Vein endothelial cell (primary cell): ENCODE measurements at places on chromosomes 3 and 15. TPM values are rescaled to one million over a fixed set of nuclear protein-coding genes. Genes with fewer than 3 reads are reported as not detected.

The AADAC gene
- 0.33 and 0.86 TPM in 2 replicates for total RNA-seq

The CSPG4 gene
- total RNA-seq = 0.19 and 0.33 TPM in 2 replicates

The IL5RA gene
- total RNA-seq = not detected in 2 replicates

The SAMD7 gene
- not detected in 2 replicates for total RNA-seq

The PLOD2 gene
- 190 and 284 TPM in 2 replicates for total RNA-seq

The ALCAM gene
- total RNA-seq = 130 and 137 TPM in 2 replicates

The ICE2 gene
- 25.8 and 39.5 TPM in 2 replicates for total RNA-seq

The PLA2G4E gene
- not detected in 2 replicates for total RNA-seq

The GOLGA8S gene
- not detected in 2 replicates for total RNA-seq

The TUSC7 gene
- not detected in 2 replicates for total RNA-seq

The RAF1 gene
- 73.8 and 78.4 TPM in 2 replicates for total RNA-seq

The FOXB1 gene
- not detected in 2 replicates for total RNA-seq

The BFSP2 gene
- not detected in 2 replicates for total RNA-seq

The BBX gene
- total RNA-seq = 68.3 and 80.8 TPM in 2 replicates

The TGM5 gene
- total RNA-seq = not detected in 2 replicates

The ACTC1 gene
- total RNA-seq = not detected in 2 replicates

The UCN2 gene
- not detected in 2 replicates for total RNA-seq

The MESP1 gene
- total RNA-seq = 0.10 and 0.33 TPM in 2 replicates

The ROPN1 gene
- total RNA-seq = not detected in 2 replicates

The DOCK3 gene
- under 0.01 and 0.19 TPM in 2 replicates for total RNA-seq

The TRPM1 gene
- total RNA-seq = 0.38 and 1.3 TPM in 2 replicates

The TTLL13 gene
- total RNA-seq = 0.38 TPM in 1 of 2 replicates, not detected in the other

The GASK1A gene
- 0.10 TPM in 1 of 2 replicates, not detected in the other for total RNA-seq

The WNT5A gene
- total RNA-seq = 2.3 and 3.0 TPM in 2 replicates

The TMC3 gene
- not detected in 2 replicates for total RNA-seq

The SLC35A5 gene
- 43.1 and 60.6 TPM in 2 replicates for total RNA-seq

The FEZF2 gene
- total RNA-seq = not detected in 2 replicates

The CDHR4 gene
- not detected in 2 replicates for total RNA-seq

The CLDN18 gene
- not detected in 2 replicates for total RNA-seq

The SCAPER gene
- 5.6 and 7.8 TPM in 2 replicates for total RNA-seq

The EIF4E3 gene
- total RNA-seq = 2.0 and 2.7 TPM in 2 replicates

The CASR gene
- under 0.01 TPM in 1 of 2 replicates, not detected in the other for total RNA-seq

The CHRNA7 gene
- total RNA-seq = 0.33 and 1.4 TPM in 2 replicates

The ZNF660 gene
- total RNA-seq = 0.65 and 1.4 TPM in 2 replicates

The POLR2M gene
- total RNA-seq = 73.4 and 291 TPM in 2 replicates

The MCTP2 gene
- 2.9 and 3.2 TPM in 2 replicates for total RNA-seq

The CPNE4 gene
- total RNA-seq = not detected in 2 replicates

The ACOX2 gene
- 2.0 and 2.6 TPM in 2 replicates for total RNA-seq

The IL20RB gene
- 0.33 and 1.3 TPM in 2 replicates for total RNA-seq

The RETNLB gene
- not detected in 2 replicates for total RNA-seq

The KCNAB1 gene
- 0.19 and 0.33 TPM in 2 replicates for total RNA-seq

The GOLGA6D gene
- not detected in 2 replicates for total RNA-seq
